Calu3 (cell line): ENCODE measurements at places on chromosomes 4 and X. TPM values are rescaled to one million over a fixed set of nuclear protein-coding genes. Genes with fewer than 3 reads are reported as not detected.

- peak; percentile 26 for DNase-seq
Measured at GRCh38 chr4:92234393-92235176, 69.2 kb upstream of the GRID2 start.

GRCh38 chr4:8330821-8331574 lies 61.4 kb downstream of the HTRA3 start:
- DNase-seq = no peak

DNA sequence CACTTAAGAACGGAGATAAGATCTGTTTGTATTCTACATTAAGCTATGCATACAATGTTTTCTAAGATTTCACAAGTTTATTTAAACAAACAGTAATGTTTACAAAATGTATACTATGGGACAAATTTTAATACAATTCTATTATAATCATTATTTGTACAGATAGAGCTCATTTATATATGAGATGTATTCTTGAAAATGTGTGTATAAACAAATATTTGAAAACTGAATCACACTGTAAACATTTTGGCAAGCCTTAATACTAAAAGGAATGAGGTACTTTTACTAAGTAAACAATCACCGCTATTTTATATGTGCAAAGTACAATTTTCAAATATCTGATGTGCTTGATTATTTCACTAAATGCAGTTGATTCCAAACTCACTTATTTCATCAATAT lies 119.2 kb upstream of the MAB21L2 start:
- DNase-seq = no peak

DNA sequence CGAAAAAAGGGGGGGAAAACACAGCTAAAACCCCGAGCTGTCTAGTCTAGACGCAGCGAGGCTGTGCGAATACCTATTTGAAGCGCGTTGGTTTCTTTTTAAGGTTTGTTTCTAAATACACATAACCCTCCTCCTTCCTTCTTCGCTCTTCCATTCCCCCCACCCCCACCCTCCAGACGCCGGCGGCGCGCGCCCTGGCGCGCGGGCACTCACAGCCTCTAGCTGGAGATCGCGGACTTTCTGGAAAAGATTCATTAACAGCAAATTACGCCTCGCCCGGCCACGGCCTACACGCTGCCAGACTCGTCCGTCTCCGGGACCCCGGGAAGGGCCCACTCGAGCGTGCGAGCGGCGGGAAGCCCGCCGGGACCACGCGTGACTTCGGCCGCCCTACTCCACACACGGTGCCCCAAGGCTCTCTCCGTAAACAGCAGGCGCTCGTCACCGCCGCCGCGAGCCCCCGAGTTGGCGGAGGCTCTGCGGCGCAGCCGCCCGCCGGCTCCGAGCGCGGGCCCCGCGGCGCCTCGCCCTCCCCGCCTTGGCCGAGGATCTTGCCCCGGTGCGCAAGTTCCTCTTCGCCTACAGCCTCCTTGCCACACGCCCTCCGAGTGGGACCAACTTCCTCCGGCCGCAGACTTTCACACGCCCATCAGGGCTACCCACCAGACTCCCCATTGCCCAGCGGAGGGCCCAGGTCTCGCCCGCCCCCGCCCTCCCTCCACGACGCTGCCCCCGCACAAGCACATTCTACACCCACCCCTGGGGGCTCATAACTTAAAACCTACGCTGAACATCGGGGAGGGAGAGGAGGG lies 2.0 kb downstream of the BCOR start:
- DNase-seq = peak; percentile 12

DNA sequence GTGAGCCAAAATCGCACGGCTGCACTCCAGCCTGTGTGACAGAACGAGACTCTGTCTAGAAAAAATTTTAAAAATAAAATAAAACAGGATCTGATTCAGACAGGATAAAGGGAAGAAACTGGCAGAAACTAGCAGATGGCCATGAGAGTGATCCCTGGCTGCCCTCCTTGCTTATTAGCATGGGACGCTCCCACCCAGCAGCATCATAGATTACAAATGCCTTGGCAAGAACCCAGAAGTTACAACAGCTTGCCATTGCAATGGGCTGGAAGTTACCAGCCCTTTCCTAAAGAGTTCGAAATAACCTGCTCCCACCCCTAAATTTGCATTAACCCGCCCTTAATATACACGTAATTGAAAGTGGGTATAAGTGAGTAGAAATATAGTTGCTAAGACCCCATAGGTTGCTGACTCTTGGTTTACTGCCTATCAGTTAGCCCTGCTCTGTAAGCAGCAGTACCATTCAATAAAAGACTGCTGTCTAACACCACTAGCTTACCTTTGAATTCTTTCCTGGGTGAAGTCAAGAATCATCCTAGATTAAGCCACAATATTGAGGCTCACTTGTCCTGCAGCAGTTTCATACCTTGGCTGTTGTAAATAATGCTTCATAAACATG lies 9.1 kb upstream of the XAGE2 start:
- DNase-seq = no peak

DNA sequence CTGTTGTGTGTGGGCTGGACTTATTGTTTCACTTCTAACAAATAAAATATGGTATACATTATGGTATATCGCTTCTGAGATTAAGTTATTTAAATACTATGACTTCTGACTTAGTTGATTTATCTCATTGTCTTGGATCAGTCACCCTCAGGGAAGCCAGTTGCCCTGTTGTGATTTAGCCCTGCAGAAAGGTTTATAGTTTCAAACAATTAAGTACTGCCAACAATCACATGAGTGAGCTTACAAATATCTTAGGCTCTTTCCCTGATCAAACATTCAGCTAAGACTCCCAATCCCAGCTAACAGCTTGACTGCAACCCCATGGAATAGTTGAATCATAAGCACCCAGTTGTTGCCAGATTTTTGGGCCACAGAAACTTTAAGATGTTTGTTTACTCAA lies 85.4 kb downstream of the MAGEC1 start:
- DNase-seq = no peak

GRCh38 chr4:75821216-75821615 lies 81.0 kb downstream of the PPEF2 start:
- no peak for DNase-seq

DNA sequence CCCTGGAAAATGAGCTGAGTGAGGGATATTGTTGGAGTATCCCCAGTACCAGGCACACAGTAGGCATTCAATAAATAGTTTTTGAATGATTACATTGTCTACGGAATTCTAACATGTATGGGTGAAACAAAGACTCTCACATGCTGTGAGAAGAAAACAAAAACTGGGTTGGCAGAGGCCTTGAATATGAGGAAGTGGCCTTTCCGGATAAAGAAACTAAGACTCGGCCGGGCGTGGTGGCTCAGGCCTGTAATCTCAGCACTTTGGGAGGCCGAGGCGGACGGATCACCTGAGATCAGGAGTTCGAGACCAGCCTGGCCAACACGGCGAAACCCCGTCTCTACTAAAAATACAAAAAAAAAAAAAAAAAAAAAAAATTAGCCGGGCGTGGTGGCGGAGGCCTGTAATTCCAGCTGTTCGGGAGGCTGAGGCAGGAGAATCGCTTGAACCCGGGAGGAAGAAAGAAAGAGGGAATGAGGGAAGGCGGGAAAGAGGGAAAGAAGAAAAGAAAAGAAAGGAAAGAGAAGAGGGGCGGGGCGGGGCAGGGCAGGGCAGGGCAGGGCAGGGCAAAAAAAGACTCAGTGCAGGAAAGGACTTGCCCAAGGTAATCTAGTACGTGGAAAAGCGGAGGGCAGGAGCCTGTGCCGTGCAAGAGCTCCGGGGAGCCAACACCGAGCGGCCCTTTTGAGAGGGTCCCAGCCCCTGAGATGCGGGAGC lies 689 bp upstream of the TMA16 start:
- DNase-seq = peak; percentile 4

- peak; percentile 71 for DNase-seq
Measured at GRCh38 chrX:13646154-13646549, 6.8 kb upstream of the TCEANC start.

DNA sequence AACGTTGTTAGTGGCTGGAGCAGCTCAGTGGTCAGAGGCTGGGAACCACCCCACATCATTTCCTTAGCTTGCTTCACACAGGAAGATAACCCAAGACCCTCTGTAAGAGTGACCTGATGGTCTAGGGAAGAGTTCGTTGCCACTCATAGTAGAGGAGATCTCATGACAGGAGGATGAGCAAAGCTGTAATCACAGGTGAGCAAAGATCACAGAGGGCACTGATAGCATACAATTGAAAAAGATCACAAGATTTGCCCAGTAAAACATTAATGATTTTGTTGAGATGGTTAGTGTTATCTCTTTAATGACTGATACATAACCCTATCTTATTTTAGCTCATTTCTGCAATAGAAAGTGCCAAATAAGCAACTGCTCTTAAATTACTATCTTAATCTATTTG lies 44.1 kb downstream of the LARP7 start:
- DNase-seq = no peak

DNA sequence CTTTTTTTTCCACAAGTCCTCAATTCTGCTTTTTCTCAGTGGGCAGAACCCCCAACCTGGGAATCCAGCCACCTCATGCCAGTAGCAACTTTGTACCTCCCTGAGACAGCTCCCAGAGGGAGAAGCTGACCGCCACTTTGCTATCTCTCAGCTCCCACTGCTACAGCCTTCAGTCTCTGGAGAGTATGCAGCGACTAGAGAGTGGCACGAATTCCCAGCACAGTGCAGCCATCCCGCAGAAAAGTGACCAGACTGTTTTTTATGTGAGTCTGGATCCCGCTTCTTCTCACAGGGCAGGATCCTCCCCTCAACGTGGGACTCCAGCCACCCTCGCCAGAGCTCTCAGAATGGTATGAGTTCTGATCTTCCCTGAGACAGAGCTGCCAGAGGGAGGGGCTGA lies 1234.6 kb downstream of the FAM133A start:
- no peak for DNase-seq

- no peak for DNase-seq
Measured at GRCh38 chr4:145483514-145483913, 1.9 kb downstream of the SMAD1 start.

GRCh38 chrX:19775830-19776485 lies 111.4 kb downstream of the SH3KBP1 start:
- DNase-seq = no peak

GRCh38 chr4:13248621-13249298 lies 235.4 kb downstream of the RAB28 start:
- DNase-seq = no peak

DNA sequence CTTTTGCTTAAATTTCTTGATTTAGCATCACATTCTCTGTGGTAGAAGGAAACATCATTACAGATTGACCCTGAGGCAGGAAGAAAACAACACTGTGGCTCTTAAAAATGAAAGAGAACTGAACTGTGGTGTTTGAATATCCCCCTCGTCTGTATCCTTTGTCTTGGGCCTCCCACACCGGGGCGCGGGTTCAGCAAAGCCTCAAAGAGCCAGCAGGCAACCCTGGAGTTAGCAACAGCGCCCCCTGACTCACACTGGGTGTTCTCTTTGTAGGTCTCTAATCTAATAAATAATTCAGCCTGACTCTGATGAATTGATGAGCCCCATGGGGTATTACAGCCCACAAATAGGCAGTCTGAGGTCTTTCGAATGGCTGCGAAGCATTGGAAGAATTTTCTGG lies 46.1 kb upstream of the CTSO start:
- no peak for DNase-seq

DNA sequence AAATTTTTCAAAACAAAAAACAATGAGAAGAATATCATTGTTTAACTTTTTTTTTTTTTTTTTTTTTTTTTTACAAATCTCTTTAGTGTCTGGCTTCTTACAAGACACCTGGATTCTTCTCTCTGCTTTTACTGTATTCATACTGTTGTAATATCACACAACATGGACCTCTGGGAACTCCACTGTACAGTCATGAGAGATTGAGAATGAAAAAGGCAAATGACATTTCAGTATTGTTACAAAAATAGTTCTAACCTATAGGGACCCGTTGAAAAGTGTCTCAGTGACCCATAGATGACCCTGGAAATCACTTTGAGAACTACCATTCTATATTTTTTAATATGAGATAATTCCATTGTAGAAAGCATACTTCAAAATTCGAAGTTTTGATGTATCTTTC lies 124.4 kb downstream of the SLIT2 start:
- DNase-seq = no peak

DNA sequence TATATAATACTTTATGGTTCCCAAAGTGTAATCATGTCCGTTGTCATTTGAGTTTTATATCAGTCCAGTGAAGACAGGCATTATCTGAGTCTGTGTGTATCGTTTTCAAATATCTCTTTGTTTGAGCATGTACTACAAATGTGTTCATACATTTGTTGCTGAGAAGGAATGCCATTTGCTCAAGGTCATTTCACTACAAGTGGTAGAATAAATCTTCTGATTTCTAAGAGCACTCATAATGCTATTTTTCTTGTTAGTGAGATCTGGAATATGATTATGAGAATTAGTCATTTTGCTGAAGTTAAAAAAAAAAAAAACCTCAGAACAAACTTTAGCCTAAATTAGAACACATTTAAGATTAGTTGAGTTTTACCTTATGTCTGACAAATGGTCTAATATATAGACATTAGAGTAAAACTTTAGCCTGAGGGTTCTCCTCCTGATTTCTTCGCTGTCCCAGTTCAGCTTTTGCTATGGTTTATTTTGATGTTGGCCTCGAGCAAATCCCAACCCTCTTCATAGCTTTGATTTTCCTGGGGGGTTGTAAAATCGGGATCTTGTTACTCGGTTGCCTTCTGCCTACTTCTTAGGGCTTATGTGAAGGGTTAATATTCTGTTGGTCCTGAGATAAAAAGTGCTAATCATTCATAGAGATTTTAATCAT lies 87.1 kb downstream of the TMEM131L start:
- DNase-seq = no peak

- no peak for DNase-seq
Measured at GRCh38 chr4:78707793-78708192, 68.4 kb upstream of the BMP2K start.

GRCh38 chrX:15576019-15576418 lies 24.7 kb downstream of the ACE2 start:
- DNase-seq = no peak

DNA sequence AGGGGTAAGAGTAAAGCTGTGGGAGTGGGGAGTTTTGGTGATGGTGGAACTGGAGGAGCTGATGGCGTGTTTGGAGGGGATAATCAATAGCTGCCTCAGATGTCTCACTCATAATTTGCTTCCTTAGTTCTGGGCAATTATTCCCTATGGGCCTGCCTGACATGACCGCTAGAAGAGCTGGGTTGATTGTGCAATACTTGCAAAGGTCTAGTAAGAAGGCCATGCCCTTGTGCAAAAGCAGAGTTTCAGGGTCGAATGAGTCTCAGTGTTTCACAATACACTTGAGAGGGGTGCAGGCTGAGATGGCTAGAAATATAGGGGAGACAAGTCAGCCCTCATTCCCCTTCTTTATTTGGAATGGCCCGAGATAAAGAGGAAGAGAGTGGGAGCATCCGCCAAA lies 858.4 kb upstream of the POU3F4 start:
- no peak for DNase-seq

NKX6-1 gene
- total RNA-seq = 1.2 and 1.8 TPM in 2 replicates

TDO2 gene
- total RNA-seq = not detected in 2 replicates

PRRG1 gene
- 23.3 and 26.1 TPM in 2 replicates for total RNA-seq

HTN1 gene
- total RNA-seq = not detected in 2 replicates

TBX22 gene
- total RNA-seq = not detected in 2 replicates

CFI gene
- 25.8 and 27.7 TPM in 2 replicates for total RNA-seq

PLP1 gene
- not detected in 2 replicates for total RNA-seq

UNC5C gene
- total RNA-seq = not detected in 2 replicates

SATL1 gene
- total RNA-seq = 0.10 TPM in 1 of 2 replicates, not detected in the other

GATA1 gene
- total RNA-seq = not detected in 2 replicates

RBM46 gene
- not detected in 2 replicates for total RNA-seq

PPARGC1A gene
- 5.4 and 7.6 TPM in 2 replicates for total RNA-seq

PCSK1N gene
- 53.3 and 70.5 TPM in 2 replicates for total RNA-seq

UCHL1 gene
- 17.2 and 19.3 TPM in 2 replicates for total RNA-seq

C4orf36 gene
- 1.7 and 1.9 TPM in 2 replicates for total RNA-seq

BANK1 gene
- 6.4 and 7.9 TPM in 2 replicates for total RNA-seq
